ENCODE measurements at places on chromosomes 7 and 10.

GRCh38 chr7:23618241-23618640 is 21.1 kb downstream of the CCDC126 start:
- DNase-seq = no peak

DNA sequence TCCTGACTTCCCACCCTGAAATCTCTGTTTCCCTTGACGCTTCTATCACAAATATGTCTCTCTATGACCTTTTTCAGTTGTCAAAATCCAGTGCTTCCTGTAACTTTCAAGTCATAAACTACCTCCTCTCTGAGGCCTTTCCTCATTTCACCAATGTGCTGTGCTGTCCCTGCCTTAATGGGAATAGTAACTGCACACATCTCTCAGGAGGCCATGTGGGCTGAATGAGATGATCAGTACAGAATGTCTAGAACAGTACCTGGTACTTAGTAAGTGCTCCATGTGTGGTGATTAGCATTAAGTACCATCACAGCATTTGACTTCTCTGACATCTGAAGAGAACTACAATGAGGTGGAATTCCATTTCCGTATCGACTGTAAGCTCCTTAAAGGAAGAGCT is 588.5 kb downstream of the KCNMA1 start:
- DNase-seq = no peak

- no peak for DNase-seq
Observed at GRCh38 chr10:119511828-119512515, 30.5 kb downstream of the RGS10 start.

- no peak for DNase-seq
Observed at GRCh38 chr7:143252006-143252405, 11.2 kb upstream of the GSTK1 start.

DNA sequence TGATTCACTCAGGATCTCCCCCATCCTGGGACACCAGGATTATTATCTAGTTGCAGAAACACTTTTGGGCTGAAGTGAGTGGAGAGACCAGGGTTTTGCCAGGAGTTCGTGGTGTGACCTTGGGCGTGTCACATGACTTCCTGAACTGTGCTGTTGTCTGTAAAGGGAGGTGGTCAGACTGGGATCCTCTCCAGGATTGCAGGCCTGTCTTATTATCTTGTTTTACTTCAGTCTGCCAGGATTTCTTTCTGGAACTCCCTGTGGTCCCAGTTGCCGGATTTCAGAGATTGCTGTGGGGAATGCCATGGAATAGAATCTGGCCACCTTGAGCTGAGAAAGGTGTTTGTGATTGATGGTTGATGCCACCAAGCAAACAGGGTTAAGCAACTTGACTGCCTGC is 35.8 kb downstream of the CRCP start:
- no peak for DNase-seq

GRCh38 chr7:93944673-93945072 is 23.1 kb downstream of the GNG11 start:
- no peak for DNase-seq

- DNase-seq = no peak
Observed at GRCh38 chr7:116024826-116025809, 5.4 kb downstream of the TFEC start.

DNA sequence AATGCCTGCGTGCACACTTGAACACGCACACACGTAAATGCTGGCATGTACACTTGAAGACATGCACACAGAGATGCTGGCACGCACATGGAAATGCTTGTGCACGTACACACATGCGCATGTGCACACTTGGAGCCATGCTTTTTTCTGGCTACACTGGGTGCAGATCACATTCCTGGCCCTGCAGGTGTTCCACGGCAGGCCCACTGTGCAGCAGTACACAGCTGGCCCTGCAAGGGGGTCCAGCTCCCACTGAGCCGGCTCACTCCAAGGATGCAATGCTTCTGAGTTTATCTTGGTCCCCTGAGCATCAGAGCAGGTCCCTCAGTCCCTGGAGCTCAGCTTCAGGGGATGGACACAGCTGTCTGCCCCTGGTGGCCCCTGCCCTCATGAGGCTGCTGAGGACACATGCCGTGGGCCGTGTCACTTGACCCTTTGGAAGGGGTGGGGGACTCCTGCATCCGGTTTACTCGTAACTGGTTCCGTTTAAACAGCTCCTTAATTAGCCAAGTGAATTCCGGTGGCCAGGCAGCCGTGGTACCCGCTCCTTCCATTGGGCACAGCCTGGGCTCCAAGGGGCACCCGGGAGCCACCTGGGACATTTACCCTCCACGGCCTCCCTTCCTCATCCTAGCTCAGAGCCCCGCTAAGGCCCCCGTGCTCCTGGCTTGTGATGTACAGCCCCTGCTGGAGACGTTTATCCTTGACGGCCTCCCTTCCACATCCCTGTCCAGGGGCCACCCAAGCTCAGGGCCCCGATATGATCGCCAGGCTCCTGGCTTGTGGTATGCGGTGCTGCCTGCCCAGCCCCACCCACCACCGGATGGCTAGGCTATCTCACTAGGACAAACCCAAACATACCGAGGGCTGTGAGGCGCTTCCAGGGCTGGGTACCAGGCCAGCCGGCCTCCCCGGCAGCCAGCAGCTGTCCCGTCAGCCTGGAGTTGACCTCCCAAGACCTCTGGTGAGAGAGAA is 39.5 kb upstream of the DPYSL4 start:
- DNase-seq = no peak

- no peak for DNase-seq
Observed at GRCh38 chr7:34886856-34887255, 150.4 kb downstream of the DPY19L1 start.

- no peak for DNase-seq
Observed at GRCh38 chr7:156334636-156335035, 305.9 kb upstream of the RNF32 start.

- peak; percentile 15 for DNase-seq
Observed at GRCh38 chr10:44888886-44889285, 22.3 kb upstream of the TMEM72 start.

DNA sequence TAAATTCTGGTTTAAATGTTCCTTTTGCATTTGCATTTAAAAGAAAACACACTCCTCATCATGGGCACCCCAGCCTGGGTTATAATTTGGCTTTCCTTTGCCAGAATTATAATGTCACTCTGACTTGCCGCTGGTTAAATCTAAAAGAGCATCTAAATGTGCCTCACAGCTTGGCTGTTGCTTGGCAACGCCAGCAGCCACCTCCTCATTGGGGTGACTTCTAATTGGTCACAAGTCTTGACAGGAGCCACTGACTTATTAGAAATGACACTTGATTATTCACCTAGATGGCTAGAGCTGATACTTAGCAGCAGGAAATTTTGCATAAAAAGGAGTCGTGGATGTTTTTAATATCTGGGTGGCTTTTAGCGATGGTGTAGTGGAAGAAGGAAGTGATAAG is 114.3 kb downstream of the TBXAS1 start:
- DNase-seq = no peak

DNA sequence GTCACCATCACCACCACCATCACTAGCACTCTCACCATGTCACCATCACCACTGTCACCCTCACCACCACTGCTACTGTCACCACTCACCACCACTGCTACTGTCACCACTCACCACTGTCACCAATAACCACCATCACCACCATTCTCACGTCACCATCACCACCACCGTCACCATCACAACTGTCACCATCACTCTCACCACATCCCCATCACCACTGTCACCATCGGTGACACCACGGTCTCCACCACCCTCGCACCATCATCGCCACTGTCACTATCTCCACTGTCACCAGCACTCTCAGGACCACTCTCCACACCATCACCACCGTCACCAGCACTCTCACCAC is 130.4 kb downstream of the MAD1L1 start:
- DNase-seq = no peak

GRCh38 chr10:2460812-2461211 is 606.5 kb upstream of the PFKP start:
- no peak for DNase-seq

- DNase-seq = peak; percentile 90
Observed at GRCh38 chr7:105531792-105532671, at the start of gene RINT1. RINT1 (plus strand) TSS chr7:105532201; CDS start chr7:105532316, 115 bp downstream.

DNA sequence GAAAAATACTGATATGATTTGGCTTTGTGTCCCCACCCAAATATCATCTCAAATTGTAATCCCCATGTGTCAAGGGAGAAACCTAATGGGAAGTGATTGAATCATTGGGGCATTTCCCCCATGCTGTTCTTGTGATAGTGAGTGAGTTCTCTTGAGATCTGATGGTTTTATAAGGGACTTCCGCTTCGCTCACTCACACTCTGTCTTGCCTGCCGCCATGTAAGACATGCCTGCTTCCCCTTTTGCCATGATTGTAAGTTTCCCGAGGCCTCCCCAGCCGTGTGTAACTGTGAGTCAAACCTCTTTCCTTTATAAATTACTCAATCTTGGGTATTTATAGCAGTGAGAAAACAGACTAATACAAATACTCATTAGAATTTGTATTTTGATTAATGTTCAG is 5.1 kb upstream of the MRPS17 start:
- DNase-seq = no peak

- no peak for DNase-seq
Observed at GRCh38 chr10:10942441-10942840, 75.2 kb upstream of the CELF2 start.
